ENCODE measurements at places on chromosomes 6 and 20. TPM values are rescaled to one million over a fixed set of nuclear protein-coding genes. Genes with fewer than 3 reads are reported as not detected.

The BACH2 gene
- total RNA-seq: 8.1 TPM

The SLC4A11 gene
- total RNA-seq: 2.1 TPM

The MAS1 gene
- total RNA-seq: not detected

The ANKEF1 gene
- total RNA-seq: 7.1 TPM

The HLA-DMA gene
- total RNA-seq: 7.4 TPM

The CBLN4 gene
- total RNA-seq: not detected

The MOG gene
- total RNA-seq: not detected

The ZSCAN16 gene
- 4.8 TPM for total RNA-seq

The MUC21 gene
- not detected for total RNA-seq

The TBC1D32 gene
- 4.9 TPM for total RNA-seq

The ADTRP gene
- total RNA-seq: not detected

The MRPL14 gene
- 119 TPM for total RNA-seq

The ZC3H12D gene
- total RNA-seq: not detected

The GRM1 gene
- total RNA-seq: 0.41 TPM

The CST1 gene
- 29.3 TPM for total RNA-seq

The TFAP2C gene
- 7.6 TPM for total RNA-seq

The TRAM2 gene
- total RNA-seq: 9.6 TPM

The CHRNA4 gene
- not detected for total RNA-seq

DNA sequence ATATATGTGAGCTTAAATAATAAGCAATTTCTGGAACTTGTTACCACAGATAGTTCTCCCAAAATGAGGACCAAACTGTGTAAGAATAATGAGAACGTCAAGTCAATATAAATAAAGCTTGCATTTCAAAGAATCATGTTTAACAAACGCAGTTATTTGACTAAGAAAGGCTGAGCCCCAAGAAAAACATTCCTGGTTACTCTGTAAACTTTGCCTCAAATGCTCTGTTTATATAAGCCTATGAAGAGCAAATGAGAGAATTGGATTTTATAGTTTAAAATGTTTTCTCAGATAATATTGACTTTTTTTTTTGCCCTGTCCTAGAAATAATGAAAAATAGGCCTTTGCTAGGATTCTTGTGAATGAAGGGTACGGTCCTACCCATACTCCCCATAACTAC is 81.3 kb downstream of the C6orf52 start:
- DNase-seq: peak; percentile 25

- no peak for DNase-seq
These were observed 1265.4 kb upstream of the MAP3K7 start for GRCh38 chr6:91852252-91852651.

DNA sequence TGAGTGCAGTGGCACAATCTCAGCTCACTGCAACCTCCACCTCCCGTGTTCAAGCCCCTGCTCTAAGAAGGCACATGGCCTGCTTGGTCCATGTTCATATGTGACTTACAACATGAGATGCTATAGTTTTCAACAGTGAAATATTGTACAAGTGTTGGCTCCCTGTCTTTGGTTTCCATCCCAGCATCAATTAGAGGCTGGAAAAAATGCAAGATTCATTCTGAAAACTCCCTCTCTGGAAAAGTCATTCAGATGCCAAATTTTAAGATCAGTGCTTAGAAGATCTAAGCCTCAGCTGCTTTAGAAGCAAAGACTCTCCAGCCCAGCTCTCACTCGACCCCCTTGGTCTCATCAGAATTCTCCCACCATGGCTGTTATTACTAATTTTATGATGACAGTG is 398.9 kb downstream of the KIF16B start:
- DNase-seq: no peak

- peak; percentile 12 for DNase-seq
These were observed 36.1 kb downstream of the NCR2 start for GRCh38 chr6:41371461-41371991.

DNA sequence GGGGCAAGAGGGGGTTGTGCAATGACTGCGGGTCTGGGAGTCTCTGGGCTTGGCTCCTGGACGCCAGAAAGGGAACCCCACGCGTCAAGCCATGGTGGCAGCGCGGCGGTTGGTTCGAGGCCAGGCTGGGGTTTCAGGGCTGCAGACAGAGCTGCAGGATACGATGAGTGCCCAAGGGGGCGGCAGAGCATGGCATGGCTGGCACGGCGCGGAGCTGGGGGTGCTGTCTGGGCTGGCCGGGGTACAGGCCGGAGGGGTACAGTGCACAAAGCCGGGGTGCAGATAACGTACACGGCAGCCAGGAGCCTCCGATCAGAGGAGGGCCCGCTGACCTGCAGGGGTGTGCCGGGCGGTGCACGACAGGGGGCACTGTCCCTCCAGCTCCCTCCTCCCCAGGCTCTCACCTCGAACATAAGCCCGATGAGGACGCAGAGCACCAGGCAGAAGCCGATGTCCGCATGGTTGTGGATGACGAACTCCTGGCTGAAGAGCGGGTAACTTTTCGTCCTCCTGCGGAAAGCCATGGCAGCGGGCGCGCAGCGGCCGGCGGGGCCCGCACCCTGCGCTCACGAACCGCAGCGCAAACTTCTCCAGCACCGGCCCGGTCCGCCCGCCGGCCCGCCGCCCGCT is 353 bp downstream of the TRAM2 start:
- DNase-seq: peak; percentile 81

DNA sequence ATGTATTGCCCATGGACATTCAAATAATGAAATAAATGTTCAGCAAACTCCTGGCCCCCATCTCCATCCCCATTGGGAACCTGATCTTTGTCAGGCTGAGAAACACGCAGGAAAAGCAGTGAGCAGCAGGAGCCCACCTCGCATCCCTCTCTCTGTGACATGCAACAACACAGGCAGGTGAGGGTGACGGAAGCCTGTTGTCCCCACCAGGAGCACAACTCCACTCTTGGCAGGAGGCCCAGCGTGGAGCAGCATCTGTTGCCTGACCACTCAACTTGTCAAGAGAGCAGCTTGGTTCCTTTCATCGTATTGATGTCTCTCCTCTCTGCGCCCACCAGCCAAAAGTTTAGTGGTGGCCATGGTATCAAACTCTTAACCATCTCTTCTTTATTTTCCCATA is 586.9 kb upstream of the ARID1B start:
- no peak for DNase-seq

GRCh38 chr6:68640491-68640835 is 5.4 kb downstream of the ADGRB3 start:
- DNase-seq: no peak

- no peak for DNase-seq
These were observed 39.6 kb upstream of the SPTLC3 start for GRCh38 chr20:12969071-12969669.

- no peak for DNase-seq
These were observed 23.1 kb downstream of the DNAH8 start for GRCh38 chr6:38738261-38738660.

DNA sequence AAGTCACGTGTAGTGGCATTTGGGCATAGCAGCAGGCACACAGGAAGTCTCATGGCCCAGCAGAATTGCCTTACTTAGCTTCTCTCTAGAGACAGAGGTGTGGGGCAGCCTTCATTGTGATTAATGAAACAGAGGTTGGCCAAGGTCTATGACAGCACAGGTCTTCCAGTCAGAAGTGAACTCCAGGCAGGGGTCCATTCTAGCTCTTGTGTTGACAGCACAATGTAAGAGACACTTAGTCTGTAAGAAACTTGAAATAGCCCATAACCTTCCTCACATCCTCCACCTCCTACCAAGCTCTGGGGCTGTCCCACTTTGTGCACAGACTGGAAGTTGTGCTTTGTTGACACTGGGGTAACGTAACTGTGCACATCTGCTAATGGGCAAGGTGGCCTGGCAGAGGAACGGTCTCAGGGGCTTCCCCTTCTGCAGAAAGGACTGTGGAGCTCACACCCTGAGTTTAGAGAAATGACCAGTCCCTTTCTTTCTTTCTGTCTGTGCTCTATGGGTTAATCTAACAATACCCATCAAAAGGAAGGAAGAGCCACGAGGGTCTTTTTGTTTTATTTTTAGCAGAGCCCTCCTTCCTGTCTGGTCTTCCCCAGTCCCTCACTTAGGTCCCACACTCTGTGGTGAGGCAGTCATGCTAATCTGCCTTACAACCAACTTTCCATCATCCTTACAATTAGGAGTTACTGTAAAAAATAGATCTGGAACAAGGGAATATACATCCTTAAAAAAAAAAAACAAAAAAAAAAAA is 35.6 kb upstream of the TAGAP start:
- no peak for DNase-seq

- DNase-seq: peak; percentile 99
These were observed 15.7 kb downstream of the NRSN2 start for GRCh38 chr20:362271-363254.

- no peak for DNase-seq
These were observed 181.2 kb downstream of the ISM1 start for GRCh38 chr20:13402171-13402760.

DNA sequence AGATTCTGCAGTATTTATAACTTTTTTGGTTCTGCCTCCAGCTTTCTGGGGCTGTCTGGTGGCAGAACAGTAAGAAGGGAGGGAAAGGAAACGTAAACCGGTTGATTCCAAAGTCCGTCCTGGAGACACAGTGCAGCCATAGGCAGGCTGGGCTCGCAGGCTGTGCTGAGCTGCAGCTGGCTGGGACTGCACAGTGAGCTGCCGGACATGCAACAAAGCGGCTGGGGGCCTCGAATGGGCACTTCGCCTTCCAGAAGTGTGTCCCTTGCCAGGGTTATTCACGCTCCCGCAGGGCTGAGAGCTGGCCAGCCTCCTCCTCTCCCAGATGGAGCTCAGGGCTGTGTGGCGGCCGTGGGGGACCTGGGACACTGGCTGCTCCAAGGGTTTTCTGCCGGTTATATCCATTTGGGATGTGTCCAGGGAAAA is 78.1 kb upstream of the CD93 start:
- no peak for DNase-seq

- DNase-seq: no peak
These were observed 616 bp downstream of the TUBB start for GRCh38 chr6:30720738-30721197.

GRCh38 chr6:133957227-133957626 is 4.2 kb downstream of the TBPL1 start:
- no peak for DNase-seq

GRCh38 chr6:27295301-27296079 is 16.6 kb downstream of the POM121L2 start:
- peak; percentile 84 for DNase-seq

GRCh38 chr20:46119028-46119546 is 973 bp downstream of the CD40 start:
- DNase-seq: no peak

GRCh38 chr6:148431413-148431812 is 88.8 kb downstream of the SASH1 start:
- peak; percentile 67 for DNase-seq

DNA sequence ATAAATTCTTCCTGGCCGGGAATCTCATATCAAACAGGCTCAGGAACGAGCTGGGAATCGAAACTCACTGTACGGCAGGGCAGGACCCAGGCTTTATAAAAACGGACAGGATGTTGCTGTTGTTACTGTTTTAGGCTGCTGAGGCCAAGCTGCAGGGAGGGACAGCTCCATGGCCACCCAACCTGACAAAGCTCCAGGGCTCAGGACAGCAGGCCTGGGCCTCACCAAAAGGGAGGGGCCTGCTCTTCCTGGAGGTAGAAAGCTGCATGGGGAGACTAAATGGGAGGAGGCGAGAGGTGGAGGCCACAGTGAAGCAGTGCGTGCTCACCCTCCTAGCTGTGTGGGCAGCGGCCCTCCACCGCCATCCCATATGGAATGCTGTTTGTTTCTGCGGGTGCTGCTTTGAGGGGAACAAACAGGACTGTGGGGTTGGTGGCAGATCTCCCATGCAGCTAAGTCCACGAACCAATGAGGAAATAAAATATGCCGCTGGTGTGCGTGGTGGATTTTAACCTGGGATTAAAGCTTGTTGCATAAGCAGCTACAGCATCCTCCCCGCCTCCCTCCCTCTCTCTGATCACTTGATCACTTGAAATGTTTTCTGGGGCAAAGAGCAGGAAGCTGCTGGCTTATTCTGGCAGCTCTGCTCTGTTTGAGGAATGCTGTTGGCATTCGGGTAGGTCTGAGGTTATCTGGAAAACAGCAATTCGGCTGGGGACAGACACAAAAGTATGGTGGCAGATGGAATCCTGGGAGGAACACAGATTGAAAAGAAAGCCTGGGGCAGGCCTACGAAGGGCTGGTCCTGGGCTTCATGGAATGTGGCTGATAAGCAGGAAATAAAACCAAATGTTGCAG is 2.4 kb upstream of the ZMYND8 start:
- peak; percentile 100 for DNase-seq

GRCh38 chr6:81486234-81486633 is 266.2 kb downstream of the TENT5A start:
- no peak for DNase-seq

- peak; percentile 69 for DNase-seq
These were observed 121.4 kb upstream of the DST start for GRCh38 chr6:56764081-56764566.

- peak; percentile 67 for DNase-seq
These were observed 590 bp downstream of the RNF217 start for GRCh38 chr6:124962639-124963415.

- DNase-seq: no peak
These were observed 347.6 kb upstream of the IMPG1 start for GRCh38 chr6:76420094-76420493.

- no peak for DNase-seq
These were observed 7.5 kb upstream of the TMEM14B start for GRCh38 chr6:10740061-10740460.

DNA sequence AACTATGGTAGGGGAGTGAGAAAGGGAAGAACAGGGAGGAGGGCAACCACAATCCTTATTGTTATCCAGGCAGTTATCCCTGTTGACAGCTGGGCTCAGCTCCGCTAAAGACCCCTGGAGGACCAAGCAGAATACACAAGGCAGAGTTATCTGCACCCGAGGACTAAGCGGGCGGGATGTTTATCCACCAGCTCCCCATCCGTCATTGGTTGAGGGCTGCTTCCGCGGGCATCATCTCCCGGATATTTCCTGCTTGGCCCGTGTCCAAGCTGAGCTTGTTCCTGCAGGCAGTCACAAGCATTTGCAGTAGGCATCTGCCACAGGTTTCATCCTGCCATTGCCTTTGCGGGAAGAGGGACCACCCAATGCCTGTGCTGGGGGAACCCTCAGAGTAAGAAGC is 102.1 kb downstream of the DLGAP4 start:
- no peak for DNase-seq

- peak; percentile 75 for DNase-seq
These were observed 9.2 kb downstream of the ECI2 start for GRCh38 chr6:4125933-4126864.

GRCh38 chr6:16991981-16992629 is 109.7 kb upstream of the STMND1 start:
- no peak for DNase-seq

DNA sequence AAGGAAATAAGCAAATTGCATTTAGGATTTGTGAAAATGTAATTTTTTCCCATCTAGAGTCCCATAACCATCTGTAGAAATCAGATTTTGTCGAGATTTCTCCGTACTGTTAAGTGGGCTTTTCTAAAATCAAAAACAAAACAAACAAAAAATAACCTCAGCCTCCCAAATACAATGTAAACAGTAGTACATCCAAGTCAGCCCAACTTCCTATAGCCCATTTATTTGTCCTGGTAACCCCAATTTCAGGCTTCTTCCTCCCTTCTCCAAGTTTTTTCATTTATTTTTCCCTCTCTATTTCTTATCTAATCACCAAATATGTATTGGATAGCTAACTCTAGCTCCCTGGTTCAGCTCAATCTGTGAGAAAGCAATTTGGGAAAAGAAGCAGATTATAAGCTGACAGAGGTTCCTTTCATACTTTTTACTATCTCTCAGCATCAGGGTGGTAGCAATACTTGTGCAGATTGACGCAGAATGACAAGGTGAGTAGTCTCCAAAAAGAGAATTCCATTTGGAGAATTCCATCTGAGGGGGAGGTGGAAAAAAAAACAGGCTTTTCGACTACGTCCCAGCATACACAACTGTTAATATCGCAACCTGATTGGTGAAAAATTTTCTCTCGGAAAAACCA is 132.6 kb upstream of the BTN3A2 start:
- no peak for DNase-seq
